Smooth muscle cell of the coronary artery (primary cell): ENCODE measurements at places on chromosomes 5 and 9. TPM values are rescaled to one million over a fixed set of nuclear protein-coding genes. Genes with fewer than 3 reads are reported as not detected.

Gene NR2F1
- 11.7 and 14.7 TPM in 2 replicates for total RNA-seq

Gene NMUR2
- not detected in 2 replicates for total RNA-seq

Gene CENPP
- total RNA-seq: 0.47 and 1.6 TPM in 2 replicates

Gene MLANA
- not detected in 2 replicates for total RNA-seq

Gene ODF2
- 41.1 and 44.3 TPM in 2 replicates for total RNA-seq

Gene PTGER4
- total RNA-seq: 2.6 and 8.7 TPM in 2 replicates

Gene KCNT1
- total RNA-seq: 0.12 TPM in 1 of 2 replicates, not detected in the other

Gene IL31RA
- 0.82 TPM in 1 of 2 replicates, not detected in the other for total RNA-seq

Gene ABO
- not detected in 2 replicates for total RNA-seq

Gene PCDHAC1
- under 0.01 and 0.35 TPM in 2 replicates for total RNA-seq

Gene KIAA0825
- 1.4 and 1.6 TPM in 2 replicates for total RNA-seq

Gene LECT2
- not detected in 2 replicates for total RNA-seq

Gene PLPP1
- 54.1 and 370 TPM in 2 replicates for total RNA-seq

Gene ENTREP1
- total RNA-seq: under 0.01 and 0.23 TPM in 2 replicates

Gene RASEF
- total RNA-seq: 0.30 and 0.70 TPM in 2 replicates

Gene NIPAL4
- total RNA-seq: 0.08 TPM in 1 of 2 replicates, not detected in the other

Gene SOX30
- total RNA-seq: not detected in 2 replicates

Gene ADRA1B
- total RNA-seq: 0.90 TPM in 1 of 2 replicates, not detected in the other

Gene SOHLH1
- total RNA-seq: not detected in 2 replicates

Gene TAF11L6
- total RNA-seq: not detected in 2 replicates

Gene GARIN3
- total RNA-seq: not detected in 2 replicates

Gene GLT6D1
- total RNA-seq: not detected in 2 replicates

Gene SLC22A4
- 1.5 and 3.8 TPM in 2 replicates for total RNA-seq

Gene ADAMTSL2
- total RNA-seq: under 0.01 and 0.12 TPM in 2 replicates

Gene POU5F2
- total RNA-seq: 0.45 and 0.47 TPM in 2 replicates

Gene VLDLR
- 21.4 and 29.8 TPM in 2 replicates for total RNA-seq

Gene FBXO4
- total RNA-seq: 7.7 and 11.1 TPM in 2 replicates

Gene SLC6A3
- not detected in 2 replicates for total RNA-seq

Gene ADGRV1
- total RNA-seq: 0.08 and 0.59 TPM in 2 replicates

Gene NELFB
- total RNA-seq: 51.3 and 54.2 TPM in 2 replicates

Gene FAM221B
- not detected in 2 replicates for total RNA-seq

Gene KCNN2
- not detected in 2 replicates for total RNA-seq

Gene SLC23A1
- total RNA-seq: not detected in 2 replicates

Gene EGFL7
- 16.5 and 38.5 TPM in 2 replicates for total RNA-seq

Gene FBXW11
- total RNA-seq: 76.5 and 82.8 TPM in 2 replicates

Gene GDA
- total RNA-seq: not detected in 2 replicates
